ENCODE measurements at places on chromosomes 16 and 17.
A peak's percentile ranks its signal among the peaks of the same experiment; 100 is the strongest.

- DNase-seq: no peak
These were observed 36.8 kb upstream of the ZNF469 start for GRCh38 chr16:88345721-88346560.

GRCh38 chr16:3578610-3579551 is 1.7 kb upstream of the NLRC3 start:
- peak; percentile 71 for DNase-seq

- no peak for DNase-seq
These were observed 32.2 kb downstream of the NAGPA start for GRCh38 chr16:5001571-5001970.

- DNase-seq: no peak
These were observed 83.9 kb downstream of the HIC1 start for GRCh38 chr17:2138761-2139160.

- DNase-seq: no peak
These were observed 5.8 kb upstream of the ABCA6 start for GRCh38 chr17:69147460-69147859.

GRCh38 chr17:48814504-48814903 is 2.5 kb downstream of the TTLL6 start:
- DNase-seq: peak; percentile 29

- no peak for DNase-seq
These were observed 14.0 kb upstream of the SPHK1 start for GRCh38 chr17:76370261-76370993.

- no peak for DNase-seq
These were observed 105.8 kb upstream of the ADAMTS18 start for GRCh38 chr16:77540646-77541045.

DNA sequence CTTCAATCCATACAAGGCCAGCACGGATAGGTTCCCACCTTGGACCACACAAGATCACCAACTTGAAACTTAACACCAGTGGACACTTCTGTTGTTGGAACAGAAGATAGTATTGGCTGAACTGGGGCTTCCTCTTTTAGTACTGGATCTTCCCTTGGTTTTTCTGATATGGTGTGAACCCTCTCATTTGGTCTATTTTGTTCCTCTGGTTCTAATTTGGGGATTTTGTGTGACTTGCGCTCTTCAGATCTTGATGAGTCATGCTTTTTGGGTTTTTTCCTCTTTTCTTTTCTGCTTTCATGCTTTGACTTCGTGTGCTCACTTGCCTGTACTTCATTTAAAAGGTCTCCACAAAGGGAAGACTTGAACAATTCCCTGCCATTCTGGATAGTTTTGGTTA is 39.0 kb downstream of the SOST start:
- DNase-seq: no peak

DNA sequence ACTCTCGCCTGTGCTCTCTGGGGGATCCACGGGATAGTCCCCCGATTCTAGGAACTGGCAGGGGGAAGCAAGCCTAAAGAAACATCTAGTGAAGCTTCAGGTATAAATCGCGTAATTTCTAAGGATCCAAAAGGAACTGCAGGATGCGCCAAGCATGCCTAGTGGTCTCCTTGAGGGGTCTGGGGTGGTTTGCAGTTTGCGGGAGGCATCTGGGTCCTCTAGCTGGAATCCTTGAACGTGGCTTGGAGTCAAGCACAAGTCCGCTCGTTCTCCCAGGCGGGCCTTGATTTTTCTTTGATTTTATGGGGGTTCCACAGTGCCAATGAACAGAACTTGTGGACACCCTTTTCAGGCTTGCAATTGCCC is 1000.5 kb downstream of the KCNJ18 start:
- DNase-seq: no peak

GRCh38 chr17:74864866-74865395 is 5.2 kb upstream of the GRIN2C start:
- peak; percentile 38 for DNase-seq

- no peak for DNase-seq
These were observed 287.5 kb downstream of the IRX3 start for GRCh38 chr16:53998966-53999522.

DNA sequence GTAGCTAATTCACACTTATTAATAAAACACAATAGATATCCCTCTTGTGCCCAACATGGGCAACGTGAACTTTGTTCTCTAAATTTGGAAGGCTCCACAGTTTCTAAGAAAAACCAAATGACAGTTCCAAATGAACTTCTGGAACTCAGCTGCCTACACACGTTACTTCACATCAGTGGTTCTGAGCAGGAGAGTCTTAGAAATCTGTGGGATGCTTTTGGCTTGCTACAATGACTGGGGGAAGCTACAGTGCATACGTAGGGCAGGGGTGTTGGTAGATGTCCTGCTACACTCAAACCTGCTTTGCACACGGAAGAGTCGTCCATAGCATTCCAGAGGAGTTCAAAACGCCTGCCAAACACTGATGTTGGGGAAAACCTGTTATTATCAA is 8.0 kb downstream of the TXNDC11 start:
- no peak for DNase-seq

DNA sequence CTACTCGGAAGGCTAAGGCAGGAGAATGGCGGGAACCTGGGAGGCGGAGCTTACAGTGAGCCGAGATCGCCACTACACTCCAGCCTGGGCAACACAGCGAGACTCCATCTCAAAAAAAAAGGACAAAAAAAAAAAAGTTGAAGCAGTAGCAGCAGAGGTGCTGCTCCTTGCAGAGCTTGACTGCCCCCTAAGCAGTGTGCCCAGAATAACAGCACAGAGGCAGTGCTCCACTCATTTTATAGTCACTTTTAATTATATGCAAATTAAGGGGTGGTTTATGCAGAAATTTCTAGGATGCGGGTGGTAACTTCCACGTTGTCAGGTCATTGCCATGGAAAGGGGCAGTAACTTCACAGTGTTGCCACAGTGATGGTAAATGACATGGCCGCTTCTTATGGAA is 54.3 kb upstream of the NOL11 start:
- DNase-seq: no peak

GRCh38 chr17:48961516-48962233 is 6.7 kb downstream of the GIP start:
- no peak for DNase-seq

GRCh38 chr16:81543571-81543970 is 99.0 kb downstream of the CMIP start:
- DNase-seq: no peak
